ENCODE measurements at places on chromosomes 1 and 21. TPM values are rescaled to one million over a fixed set of nuclear protein-coding genes. Genes with fewer than 3 reads are reported as not detected.

DNA sequence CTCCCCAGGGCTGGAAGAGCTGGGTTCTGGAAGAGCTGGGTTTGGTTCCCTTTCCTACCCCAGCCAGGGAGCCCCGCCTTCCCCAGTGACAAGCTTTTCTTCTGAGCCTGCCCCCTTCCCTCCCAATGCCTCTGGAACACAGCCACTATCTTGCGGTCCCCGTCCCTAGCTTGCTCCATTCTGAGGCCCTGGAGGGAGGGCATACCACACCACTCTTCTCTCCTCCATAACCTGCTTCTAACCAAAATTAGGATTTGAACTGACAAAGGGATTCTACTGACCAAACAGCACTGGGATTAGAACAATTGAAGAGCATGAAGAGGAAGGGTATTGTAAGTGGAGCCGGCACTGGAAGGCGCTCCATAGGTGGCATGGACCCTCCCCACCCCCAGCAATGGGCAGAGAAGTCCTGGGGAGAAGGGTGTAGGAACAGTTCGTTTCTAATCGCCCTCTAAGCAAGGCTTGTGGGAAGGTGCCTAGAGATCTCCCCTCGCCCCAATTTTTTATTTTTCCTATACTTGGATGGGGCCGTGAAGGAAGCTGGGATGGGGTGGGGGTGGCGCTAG is 690 bp downstream of the C1orf216 start:
- peaks cover 6% of the 10 kb centered on the region for H3K4me1 ChIP-seq
- peak overlapping the region; percentile 78 for H3K27ac ChIP-seq
- H3K27me3 ChIP-seq = no peaks in the 10 kb centered on the region
- H3K36me3 ChIP-seq = peaks cover 15% of the 10 kb centered on the region
- H3K4me3 ChIP-seq = peak overlapping the region; percentile 95

DNA sequence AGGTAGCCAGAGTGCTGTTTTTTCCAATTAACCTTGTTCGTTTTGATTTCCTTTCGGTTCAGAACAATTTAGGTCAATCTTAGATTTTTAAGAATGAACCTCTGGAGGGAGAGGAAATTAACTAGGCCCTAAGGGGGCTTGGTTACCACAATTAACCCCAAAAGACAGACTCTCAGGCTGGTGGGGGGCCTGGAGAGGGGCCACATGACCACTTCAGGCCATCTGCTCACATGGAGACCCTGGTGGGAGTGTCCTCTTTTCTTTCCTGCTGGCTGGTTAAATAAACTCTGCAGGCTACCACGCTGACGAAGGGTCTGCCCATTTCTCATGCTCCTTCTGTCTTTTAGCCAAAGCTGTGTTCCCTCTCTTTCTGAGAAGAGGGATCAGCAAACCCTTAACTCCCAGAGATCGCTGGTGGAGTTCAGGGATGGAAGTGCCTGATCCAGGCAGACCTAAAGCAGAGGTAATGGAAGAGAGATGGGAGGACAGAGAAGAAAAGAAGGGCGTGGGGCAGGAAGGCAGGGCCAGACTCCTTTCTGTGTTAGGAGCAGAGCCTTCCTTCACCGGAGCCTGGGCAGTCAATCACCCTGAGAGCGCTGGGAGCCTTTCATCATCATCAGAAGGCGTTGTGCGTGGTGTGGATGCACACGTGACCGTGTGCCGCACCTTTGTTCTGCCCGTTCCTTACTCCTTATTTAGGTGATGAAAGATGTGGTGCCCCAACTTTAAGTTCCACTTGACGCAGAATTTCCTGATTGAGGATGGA is 58.5 kb downstream of the KIF26B start:
- no peak for DNase-seq
- H3K27ac ChIP-seq = no peak overlapping the region
- H3K27me3 ChIP-seq = no peaks in the 10 kb centered on the region
- no peaks in the 10 kb centered on the region for H3K4me1 ChIP-seq
- no peaks in the 10 kb centered on the region for H3K36me3 ChIP-seq

GRCh38 chr1:41591891-41592290 is 107.4 kb upstream of the EDN2 start:
- H3K36me3 ChIP-seq = no peaks in the 10 kb centered on the region
- H3K27ac ChIP-seq = no peak overlapping the region
- no peak overlapping the region for H3K4me3 ChIP-seq
- no peaks in the 10 kb centered on the region for H3K4me1 ChIP-seq

GRCh38 chr1:15966081-15966955 is 9.6 kb downstream of the ZBTB17 start:
- H3K27ac ChIP-seq = peak overlapping the region; percentile 71
- H3K4me3 ChIP-seq = no peak overlapping the region
- H3K4me1 ChIP-seq = peaks cover 23% of the 10 kb centered on the region
- DNase-seq = peak; percentile 52

GRCh38 chr21:35039595-35040289 is 9.4 kb downstream of the RUNX1 start:
- no peak overlapping the region for H3K4me3 ChIP-seq
- no peaks in the 10 kb centered on the region for H3K36me3 ChIP-seq
- DNase-seq = no peak
- H3K4me1 ChIP-seq = no peaks in the 10 kb centered on the region

GRCh38 chr1:23624440-23624839 is 65.1 kb upstream of the ID3 start:
- H3K27ac ChIP-seq = no peak overlapping the region
- no peak for DNase-seq
- no peaks in the 10 kb centered on the region for H3K4me1 ChIP-seq
- H3K4me3 ChIP-seq = no peak overlapping the region
- H3K36me3 ChIP-seq = no peaks in the 10 kb centered on the region
- H3K27me3 ChIP-seq = peaks cover 14% of the 10 kb centered on the region

- no peaks in the 10 kb centered on the region for H3K4me1 ChIP-seq
- H3K36me3 ChIP-seq = no peaks in the 10 kb centered on the region
- H3K27ac ChIP-seq = no peak overlapping the region
Observed at GRCh38 chr1:242065813-242066212, 66.9 kb upstream of the MAP1LC3C start.

DNA sequence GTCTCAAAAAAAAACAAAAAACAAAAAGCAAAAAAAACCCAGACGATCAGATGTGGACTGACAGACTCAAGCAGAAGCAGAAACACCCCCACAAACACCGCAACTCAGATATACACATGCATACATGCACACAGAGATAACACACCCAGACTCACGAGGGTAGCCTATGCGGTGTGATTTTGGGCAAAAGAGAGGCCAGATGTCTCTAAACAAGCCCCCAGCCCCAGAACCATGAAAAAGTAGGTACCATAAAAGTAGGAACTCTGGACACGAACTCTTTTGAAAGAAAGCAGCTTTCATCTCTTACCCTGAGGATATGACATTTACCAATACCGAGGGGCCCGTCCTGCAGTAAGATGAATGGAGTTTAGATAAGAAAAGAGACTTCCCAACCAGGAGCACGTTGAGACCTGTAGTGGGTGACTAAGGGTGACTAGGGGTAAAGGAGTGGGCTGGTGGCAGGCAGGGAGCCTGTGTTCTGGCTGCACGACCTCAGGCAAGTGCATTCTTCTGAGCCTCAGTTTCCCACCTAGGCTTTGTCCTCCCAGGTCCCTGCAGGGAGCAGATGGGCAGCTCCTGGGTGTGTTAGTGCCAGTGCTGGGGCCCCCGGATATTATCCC is 1.5 kb upstream of the TINAGL1 start:
- peaks cover 39% of the 10 kb centered on the region for H3K4me1 ChIP-seq
- H3K27me3 ChIP-seq = no peaks in the 10 kb centered on the region
- H3K36me3 ChIP-seq = no peaks in the 10 kb centered on the region
- no peak overlapping the region for H3K27ac ChIP-seq
- H3K4me3 ChIP-seq = no peak overlapping the region

- peak; percentile 23 for DNase-seq
- H3K4me1 ChIP-seq = no peaks in the 10 kb centered on the region
- H3K27me3 ChIP-seq = no peaks in the 10 kb centered on the region
- no peaks in the 10 kb centered on the region for H3K36me3 ChIP-seq
- no peak overlapping the region for H3K27ac ChIP-seq
Observed at GRCh38 chr1:200535605-200536004, 84.9 kb downstream of the KIF14 start.

- H3K36me3 ChIP-seq = no peaks in the 10 kb centered on the region
- H3K27ac ChIP-seq = no peak overlapping the region
- H3K27me3 ChIP-seq = no peaks in the 10 kb centered on the region
- DNase-seq = no peak
- H3K4me1 ChIP-seq = no peaks in the 10 kb centered on the region
Observed at GRCh38 chr1:220325306-220325995, 53.2 kb upstream of the RAB3GAP2 start.

DNA sequence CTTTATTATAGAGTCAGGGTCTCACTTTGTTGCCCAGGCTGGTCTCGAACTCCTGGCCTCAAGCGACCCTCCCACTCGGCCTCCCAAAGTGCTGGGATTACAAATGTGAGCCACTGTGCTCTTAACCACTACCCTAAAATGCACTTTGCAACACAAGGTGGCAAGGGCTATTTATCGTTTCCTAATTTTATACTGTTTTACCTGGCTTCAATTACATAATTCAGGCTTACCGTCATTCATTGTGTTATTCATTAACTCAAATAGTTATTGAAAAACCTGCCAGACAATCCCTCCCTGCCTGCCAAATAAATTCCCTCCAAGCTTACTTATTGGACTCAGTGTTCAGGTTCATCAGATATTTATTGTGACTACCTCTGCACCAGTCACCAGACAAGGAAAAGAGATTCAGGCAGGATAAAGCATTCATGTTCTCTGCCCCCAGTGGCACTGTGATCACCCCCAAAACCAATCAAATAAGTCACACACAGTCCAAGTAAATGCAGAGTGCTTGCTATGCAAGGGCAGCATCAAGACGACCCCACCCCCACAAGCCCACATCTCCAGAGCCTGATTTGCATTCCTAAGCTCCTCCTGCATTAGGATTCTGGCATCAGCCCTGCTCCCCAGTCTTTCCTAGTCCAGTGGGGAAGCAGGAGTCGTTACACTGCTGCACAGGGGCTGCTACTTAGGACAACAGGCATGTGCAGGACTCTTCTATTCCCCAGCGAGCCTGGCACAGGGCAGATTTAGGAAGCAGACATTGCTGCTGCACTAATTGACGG is 8.1 kb downstream of the PAQR7 start:
- no peak for DNase-seq
- peaks cover 11% of the 10 kb centered on the region for H3K36me3 ChIP-seq
- no peaks in the 10 kb centered on the region for H3K27me3 ChIP-seq
- H3K4me3 ChIP-seq = no peak overlapping the region
- H3K27ac ChIP-seq = no peak overlapping the region
- H3K4me1 ChIP-seq = peaks cover 10% of the 10 kb centered on the region

DNA sequence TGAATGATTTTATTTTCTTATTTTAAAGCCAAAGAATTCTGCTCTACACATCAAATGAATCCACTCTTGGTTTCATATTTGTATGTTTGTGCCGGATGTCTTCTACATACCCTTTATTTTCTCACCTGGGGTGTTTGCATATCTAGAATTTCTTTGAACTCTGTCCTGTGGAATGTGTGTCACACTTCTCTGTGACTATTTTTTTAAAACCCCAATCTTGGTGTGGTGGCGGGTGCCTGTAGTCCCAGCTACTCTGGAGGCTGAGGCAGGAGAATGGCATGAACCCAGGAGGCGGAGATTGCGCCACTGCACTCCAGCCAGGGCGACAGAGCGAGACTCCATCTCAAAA is 35.4 kb downstream of the CENPF start:
- no peaks in the 10 kb centered on the region for H3K4me1 ChIP-seq
- H3K36me3 ChIP-seq = peaks cover 1% of the 10 kb centered on the region
- H3K27me3 ChIP-seq = no peaks in the 10 kb centered on the region
- no peak overlapping the region for H3K4me3 ChIP-seq
- DNase-seq = no peak

DNA sequence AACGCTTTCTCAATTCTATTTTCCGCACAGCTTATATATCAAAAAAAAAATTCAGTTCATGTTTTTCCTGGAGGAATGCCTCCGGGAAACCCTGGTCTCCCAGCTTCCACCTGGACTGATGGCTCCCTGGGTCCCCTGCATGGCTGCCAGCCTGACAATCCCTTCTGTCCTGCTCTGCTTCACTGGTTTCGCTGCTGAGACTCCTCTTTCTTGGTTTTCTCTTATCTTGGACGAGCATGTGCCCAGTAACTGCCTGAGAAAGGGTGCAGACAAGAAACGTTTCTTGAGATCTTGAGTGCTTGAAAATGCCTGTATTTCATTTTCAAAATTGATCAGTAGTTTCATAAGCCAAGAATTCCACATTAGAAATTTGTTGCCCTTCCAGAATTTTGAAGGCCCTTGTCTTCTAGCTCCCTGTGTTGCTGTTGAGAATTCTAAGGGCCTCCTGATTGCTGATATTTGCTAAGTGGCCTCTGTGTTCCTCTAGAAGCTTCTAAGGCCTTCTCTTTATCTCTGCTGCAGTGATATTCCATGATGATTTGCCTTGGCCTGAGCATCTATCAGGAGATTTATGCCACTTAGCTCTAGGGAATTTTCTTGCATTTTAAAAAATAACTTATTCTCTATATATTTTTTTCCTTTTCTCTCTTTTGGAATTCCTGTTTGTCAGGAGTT is 44.7 kb downstream of the ETS2 start:
- H3K36me3 ChIP-seq = no peaks in the 10 kb centered on the region
- H3K4me3 ChIP-seq = no peak overlapping the region
- no peaks in the 10 kb centered on the region for H3K27me3 ChIP-seq
- no peak for DNase-seq

DNA sequence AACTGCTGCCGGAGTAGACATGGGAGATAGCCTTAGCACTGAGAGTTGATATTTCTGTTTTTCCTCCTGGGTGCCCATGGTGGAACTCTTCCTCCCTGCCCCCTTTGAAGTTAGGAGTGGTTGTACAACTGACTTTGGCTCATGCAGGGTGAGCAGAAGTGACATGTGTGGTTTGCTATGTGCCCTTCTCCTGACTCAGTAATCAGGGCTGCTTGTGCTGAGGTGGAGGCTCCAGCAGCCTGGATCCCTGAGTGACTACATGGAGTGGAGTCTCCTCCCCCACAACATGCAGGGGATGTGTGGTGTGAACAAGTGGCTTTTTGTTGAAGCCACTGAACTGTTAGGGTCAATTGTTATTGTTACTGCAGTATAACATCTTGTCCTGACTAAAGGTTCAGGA is 261.6 kb downstream of the CAMTA1 start:
- no peak overlapping the region for H3K27ac ChIP-seq
- no peaks in the 10 kb centered on the region for H3K27me3 ChIP-seq
- no peak overlapping the region for H3K4me3 ChIP-seq

GRCh38 chr21:29991624-29992023 is 51.8 kb upstream of the GRIK1 start:
- no peaks in the 10 kb centered on the region for H3K36me3 ChIP-seq
- H3K27ac ChIP-seq = no peak overlapping the region
- H3K4me1 ChIP-seq = no peaks in the 10 kb centered on the region
- H3K4me3 ChIP-seq = no peak overlapping the region
- no peaks in the 10 kb centered on the region for H3K27me3 ChIP-seq
- no peak for DNase-seq

DNA sequence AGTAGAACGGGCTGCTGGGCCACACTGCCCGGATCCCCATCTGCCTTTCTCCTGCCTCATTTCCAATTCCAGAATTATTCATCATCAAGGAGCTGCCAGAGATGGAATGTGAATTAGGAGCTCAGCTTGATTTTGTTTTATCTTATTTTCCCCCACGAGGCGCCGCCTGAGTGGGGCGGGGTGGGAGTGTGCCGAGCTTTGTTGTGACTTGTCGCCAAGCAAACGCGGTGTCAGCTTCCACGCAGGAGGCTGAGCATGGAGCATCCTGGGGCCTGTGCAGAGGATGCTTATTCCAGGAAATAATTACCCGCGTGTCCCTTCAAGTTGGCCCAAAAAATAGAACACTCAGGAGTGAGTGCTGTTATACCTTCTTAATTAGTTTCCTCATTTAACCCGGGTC is 91.2 kb downstream of the HMGB4 start:
- H3K36me3 ChIP-seq = no peaks in the 10 kb centered on the region
- H3K27ac ChIP-seq = no peak overlapping the region
- H3K27me3 ChIP-seq = no peaks in the 10 kb centered on the region
- H3K4me3 ChIP-seq = no peak overlapping the region

Gene STK40
- total RNA-seq = 10.5 TPM

Gene VWA5B1
- total RNA-seq = not detected

Gene FAM72A
- 1.8 TPM for total RNA-seq

Gene FHAD1
- total RNA-seq = 0.66 TPM

Gene RNF115
- total RNA-seq = 19.8 TPM

Gene BGLAP
- 0.50 TPM for total RNA-seq

Gene PRPF38A
- 6.9 TPM for total RNA-seq

Gene RGS13
- not detected for total RNA-seq
